ENCODE measurements at places on chromosomes 6 and 20.

DNA sequence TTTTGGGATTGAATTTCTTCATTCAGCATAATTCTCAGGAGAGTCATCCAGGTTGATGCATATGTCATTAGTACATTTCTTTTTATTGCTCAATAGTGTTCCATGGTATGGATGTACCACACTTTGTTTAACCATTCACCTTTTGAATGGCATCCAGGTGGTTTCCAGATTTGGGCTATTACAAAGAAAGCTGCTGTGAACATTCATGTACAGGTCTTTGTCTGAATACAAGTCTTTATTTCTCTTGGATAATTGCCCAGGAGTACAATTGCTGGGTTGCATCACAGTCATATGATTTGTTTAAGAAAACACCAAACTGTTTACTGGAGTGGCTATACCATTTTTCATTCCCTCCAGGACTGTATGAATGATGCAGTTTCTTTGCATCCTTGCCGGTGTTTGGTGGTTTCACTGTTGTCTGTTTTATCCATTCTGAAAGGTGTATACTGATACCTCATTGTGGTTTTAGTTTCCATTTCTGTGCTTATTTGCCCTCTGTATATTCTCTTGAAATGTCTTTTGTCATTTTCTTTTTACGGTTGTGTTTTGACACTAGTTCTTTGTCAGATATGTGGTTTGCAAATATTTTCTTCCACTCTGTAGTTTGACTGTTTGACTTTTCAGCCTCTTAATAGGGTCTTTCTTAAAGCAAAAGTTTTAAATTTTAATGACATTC, 8.8 kb downstream of the CDKAL1 start:
- DNase-seq = no peak

DNA sequence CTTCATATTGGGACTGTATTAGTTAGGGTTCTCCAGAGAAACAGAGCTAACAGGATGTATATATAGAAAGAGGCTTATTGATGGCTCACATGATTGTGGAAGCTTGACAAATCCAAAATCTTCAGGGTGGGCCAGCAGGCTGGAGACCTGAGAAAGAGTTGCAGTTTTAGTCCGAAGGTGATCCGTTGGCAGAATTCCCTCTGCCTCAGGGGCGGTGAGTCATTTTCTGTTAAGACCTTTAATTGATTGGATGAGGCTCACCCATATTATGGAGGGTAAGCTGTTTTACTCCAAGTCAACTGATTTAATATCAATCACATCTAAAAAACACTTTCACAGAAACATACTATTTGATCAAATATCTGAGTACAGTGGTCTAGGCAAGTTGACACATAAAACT, 113.6 kb downstream of the FLRT3 start:
- DNase-seq = no peak

- no peak for DNase-seq
Measured at GRCh38 chr6:145539831-145540230, 195.5 kb downstream of the EPM2A start.

GRCh38 chr6:157215717-157216116, 107.6 kb downstream of the TMEM242 start:
- DNase-seq = no peak

- no peak for DNase-seq
Measured at GRCh38 chr6:124482071-124482491, 480.2 kb upstream of the RNF217 start.

GRCh38 chr6:152893187-152893586, 89.7 kb downstream of the FBXO5 start:
- no peak for DNase-seq

- no peak for DNase-seq
Measured at GRCh38 chr20:45781391-45781931, 10.2 kb downstream of the WFDC3 start.

DNA sequence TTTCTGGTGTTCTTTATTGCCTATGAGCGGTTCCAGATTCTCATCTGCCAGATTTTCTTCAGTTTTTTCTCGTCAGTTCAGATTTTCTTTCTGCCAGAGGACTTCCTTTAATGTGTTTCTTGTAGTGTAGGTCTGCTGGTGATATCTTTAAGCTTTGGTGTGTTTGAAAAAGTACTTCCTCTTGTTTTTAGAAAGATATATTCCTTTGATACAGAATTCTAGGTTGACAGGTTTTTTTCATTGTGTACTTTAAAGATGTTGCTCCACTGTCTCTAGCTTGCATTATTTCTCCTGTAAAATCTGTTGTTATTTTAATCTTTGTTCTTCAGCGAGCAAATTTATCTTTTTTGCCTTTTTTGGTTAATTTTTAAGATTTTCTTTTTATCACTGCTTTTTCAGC, 36.9 kb downstream of the ASXL1 start:
- DNase-seq = no peak

DNA sequence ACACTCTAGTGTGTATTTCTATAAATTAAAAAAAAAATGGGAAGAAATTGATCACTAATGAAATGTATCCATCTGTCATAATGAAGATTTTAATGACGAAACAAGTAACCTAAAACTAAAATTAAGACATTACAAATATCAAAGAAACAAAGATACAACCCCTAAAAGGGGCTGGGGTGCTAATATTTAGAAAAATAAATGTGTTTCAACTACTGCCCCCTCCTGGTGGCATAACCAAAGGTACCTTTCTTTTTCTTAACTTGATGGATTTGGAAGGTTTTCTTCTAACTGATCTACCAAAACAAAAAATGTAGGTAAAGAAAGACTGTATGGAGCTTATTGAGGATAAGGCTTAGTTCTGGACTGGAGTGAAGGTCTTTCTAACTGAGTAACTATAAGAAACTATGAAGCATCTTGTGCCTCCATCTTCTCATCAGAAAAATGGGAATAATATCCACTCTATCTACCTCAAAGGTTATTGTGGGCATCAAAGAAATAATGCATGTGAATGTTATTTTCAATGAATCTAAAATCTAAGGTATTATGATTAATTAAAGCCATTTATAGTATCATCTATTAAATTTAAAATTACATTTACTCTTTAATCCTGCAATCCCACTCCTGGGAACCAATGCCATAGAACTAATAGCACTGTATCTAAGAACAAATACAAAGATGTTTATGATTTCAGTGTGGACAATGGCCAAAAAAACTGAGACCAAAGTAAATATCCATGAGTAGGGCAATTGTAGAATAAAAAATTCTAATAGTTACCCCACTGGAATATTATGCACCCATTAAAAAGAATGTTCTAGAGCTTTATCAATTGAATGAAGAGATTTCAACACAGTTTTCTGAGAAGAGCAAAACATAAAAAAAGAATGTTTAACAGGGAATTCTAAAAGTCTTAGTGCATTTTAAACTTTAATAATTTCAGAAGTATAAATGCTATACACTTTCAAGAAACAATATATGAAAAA, 117.2 kb downstream of the BACH2 start:
- no peak for DNase-seq

DNA sequence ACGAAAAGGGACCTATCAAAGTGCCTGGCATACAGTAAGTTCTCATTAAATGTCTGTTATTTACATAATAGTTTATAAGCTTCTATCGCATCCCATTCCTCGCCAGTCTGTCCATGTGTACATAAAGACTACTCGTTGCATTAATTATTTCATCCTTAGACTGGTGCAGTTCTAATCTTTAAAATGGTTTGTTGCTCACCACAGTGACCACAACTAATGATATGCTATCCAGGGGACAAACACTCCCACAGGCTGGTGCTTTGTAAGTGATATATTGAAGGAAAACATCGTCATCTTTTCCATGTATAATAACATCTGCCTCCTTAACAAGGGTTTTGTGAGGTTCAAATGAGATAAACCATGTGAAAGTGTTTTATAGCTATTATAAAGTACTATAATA, 39.0 kb upstream of the HBS1L start:
- DNase-seq = no peak

GRCh38 chr20:859751-860231, 26.3 kb downstream of the FAM110A start:
- DNase-seq = no peak

GRCh38 chr6:39753725-39754045, 28.5 kb upstream of the KIF6 start:
- no peak for DNase-seq

DNA sequence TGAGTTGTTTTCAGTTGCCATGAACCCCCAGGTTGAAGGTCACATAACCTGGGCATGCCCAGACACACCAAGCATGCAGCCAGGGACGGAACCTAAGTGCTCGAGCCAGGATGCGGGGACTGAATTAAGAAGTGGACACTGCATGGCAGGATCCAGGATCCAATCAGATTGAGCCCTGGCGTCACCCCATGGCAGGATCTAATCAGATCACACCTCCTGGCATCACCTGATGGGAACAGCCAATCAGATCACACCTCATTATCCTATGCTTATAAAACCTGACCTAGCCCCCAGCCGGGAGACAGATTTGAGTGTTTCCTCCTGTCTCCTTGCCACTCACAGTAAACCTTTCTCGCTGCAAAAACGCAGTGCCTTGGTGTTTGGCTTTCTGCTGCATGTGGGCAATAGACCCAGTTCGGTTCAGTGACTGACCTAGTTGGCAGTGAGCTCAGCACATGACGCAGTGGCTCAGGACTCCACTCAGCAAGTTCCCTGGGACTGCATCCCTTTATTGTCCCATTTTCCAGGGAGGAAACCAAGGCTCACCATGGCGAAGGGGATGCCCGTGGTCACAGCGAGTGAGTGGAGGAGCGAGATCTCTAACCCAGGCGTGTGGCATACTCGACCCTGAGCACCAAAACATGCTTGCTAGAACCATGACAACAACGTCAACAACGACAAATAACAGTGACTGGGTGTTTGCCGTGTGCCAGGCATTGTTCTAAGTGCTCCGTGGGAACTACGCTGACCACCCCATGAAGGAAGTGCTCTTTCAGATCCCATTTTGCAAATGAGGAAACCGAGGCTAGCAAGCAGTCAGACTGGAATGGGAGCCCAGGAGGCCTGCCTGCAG, 66.3 kb downstream of the RBM38 start:
- no peak for DNase-seq

GRCh38 chr6:30887901-30888815, 3.8 kb downstream of the DDR1 start:
- no peak for DNase-seq

DNA sequence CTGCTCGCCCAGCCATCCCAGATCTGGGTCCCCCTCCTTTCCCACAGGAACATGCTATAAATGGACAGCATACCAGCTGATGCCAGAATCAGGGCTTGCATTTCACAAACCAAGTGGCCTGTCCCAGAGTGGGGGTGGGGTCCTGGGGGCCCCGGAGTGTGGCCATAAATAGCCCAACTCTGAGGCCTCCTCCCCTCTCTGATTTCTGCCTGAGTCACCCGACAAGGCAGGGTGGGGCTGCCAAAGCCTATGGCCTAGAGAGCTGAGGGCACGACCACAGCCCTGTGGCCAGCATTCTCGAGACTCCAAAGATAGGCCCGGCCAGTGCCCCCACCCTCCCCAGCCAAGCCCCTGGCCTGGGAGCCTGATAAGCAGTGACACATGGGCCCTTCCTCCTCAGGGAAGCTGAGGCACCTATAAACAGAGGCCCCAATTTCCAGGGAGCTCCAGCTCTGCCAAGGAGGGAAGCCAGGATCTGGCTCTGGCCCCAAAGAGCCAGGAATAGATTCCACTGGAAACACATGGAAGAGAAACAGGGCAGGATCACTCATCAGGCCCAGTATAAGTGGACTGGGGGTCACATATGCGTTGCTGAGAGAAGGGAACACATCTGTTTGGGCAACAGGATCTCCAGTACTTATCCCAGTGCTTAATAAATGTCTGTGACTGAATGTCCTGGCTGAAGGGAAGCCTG, 20.3 kb downstream of the SNTA1 start:
- no peak for DNase-seq

DNA sequence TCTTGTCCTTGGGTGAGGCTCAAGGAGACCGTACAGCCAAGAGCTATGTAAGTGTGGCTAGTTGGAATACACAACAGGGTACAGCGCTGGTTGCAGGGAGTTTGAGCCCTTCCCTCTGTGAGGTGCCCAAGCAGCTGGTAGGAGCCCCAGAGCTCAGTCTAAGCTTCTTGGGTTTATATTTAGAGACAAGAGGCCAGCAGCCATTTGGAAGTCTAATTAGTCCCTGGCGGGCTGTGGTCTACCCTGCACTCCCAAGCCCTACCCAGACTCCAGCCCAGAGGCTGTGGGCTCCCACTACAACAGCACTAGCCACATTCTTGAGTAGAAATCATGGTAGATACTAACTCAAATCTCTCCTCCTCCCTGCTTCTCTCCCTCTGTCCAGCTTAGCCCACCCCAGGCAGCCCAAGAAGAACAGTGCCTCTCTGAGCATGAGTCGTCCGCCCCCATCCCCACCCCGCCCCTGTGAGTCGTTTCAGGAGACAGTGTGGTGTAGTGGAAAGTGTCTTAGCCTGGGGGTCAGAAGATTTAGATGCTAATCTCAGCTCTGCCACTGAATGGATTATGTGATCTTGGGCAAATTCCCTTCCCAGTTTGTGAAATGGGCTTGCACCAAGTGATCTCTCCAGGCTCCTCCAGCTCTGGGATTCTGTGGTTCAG, 37.8 kb downstream of the EIF2S2 start:
- DNase-seq = no peak

- DNase-seq = no peak
Measured at GRCh38 chr6:117481926-117482239, 591 bp upstream of the DCBLD1 start.

GRCh38 chr6:170345662-170346061, 39.1 kb downstream of the FAM120B start:
- DNase-seq = no peak

- peak; percentile 63 for DNase-seq
Measured at GRCh38 chr6:139474145-139475108, 100.0 kb upstream of the CITED2 start.

- DNase-seq = no peak
Measured at GRCh38 chr6:558959-559358, 97.9 kb downstream of the HUS1B start.

- no peak for DNase-seq
Measured at GRCh38 chr6:33634946-33635345, 13.8 kb downstream of the ITPR3 start.

GRCh38 chr6:156622185-156622584, 155.0 kb upstream of the ARID1B start:
- DNase-seq = no peak

GRCh38 chr6:31882344-31882743, 3.5 kb upstream of the SLC44A4 start:
- DNase-seq = no peak

DNA sequence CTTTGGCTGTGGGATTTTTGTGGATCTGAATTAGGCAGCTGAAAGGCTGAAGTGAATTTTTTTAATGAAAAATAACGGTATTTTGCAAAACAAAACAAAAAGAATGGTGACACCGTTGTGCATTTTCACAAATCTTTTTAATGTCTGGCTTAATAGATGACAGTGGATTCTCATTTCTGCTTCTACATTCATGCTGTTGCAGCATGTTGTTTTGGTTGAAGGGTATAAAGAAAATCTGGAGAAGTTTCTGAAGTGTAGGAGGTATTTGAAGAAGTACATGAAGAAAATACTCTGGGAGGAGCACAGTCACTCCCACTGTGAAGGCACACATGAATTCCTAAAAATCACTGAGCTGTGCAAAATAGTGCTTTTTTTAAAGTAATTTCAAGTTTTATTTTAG, 3.1 kb upstream of the MAP3K5 start:
- DNase-seq = no peak

- no peak for DNase-seq
Measured at GRCh38 chr6:15065261-15065989, 180.4 kb upstream of the JARID2 start.

- no peak for DNase-seq
Measured at GRCh38 chr20:56501116-56501515, 23.4 kb upstream of the FAM209A start.

- DNase-seq = peak; percentile 32
Measured at GRCh38 chr6:47096211-47096895, 54.2 kb upstream of the ADGRF1 start.

- DNase-seq = no peak
Measured at GRCh38 chr6:33827546-33828451, 24.0 kb upstream of the MLN start.

GRCh38 chr6:99520855-99521632, 5.8 kb upstream of the USP45 start:
- peak; percentile 90 for DNase-seq
